ENCODE measurements at places on chromosomes 2 and 18. TPM values are rescaled to one million over a fixed set of nuclear protein-coding genes. Genes with fewer than 3 reads are reported as not detected.

- H3K27me3 ChIP-seq: no peaks in the 10 kb centered on the region
- H3K4me1 ChIP-seq: peaks cover 67% of the 10 kb centered on the region
- no peak overlapping the region for H3K4me3 ChIP-seq
- no peaks in the 10 kb centered on the region for H3K36me3 ChIP-seq
These were observed 73.9 kb downstream of the ARL4C start for GRCh38 chr2:234422981-234423431.

GRCh38 chr2:209974576-209974975 lies 27.9 kb upstream of the RPE start:
- H3K36me3 ChIP-seq: no peaks in the 10 kb centered on the region
- no peak for DNase-seq
- H3K27ac ChIP-seq: no peak overlapping the region
- no peaks in the 10 kb centered on the region for H3K4me1 ChIP-seq
- no peaks in the 10 kb centered on the region for H3K27me3 ChIP-seq
- no peak overlapping the region for H3K4me3 ChIP-seq

DNA sequence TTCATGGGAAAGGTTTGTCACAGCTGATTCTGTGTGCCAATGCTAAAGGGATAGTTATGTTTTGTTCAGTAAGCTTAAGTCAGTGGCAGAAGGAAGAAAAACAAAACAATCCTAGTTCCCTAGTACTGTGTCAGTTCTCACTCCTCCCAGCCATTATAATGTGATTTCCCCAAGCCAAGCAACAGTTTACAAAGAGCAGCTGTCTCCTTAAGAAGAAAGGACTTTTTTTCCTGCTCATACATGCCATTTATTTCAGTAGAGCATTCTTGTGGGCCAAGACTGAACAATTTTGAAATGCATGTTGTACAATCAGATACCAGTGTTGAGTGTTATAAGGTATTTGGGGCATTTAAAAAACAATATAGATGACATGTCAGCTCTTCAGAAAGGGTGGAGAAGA lies 52.1 kb downstream of the NEMP2 start:
- no peak overlapping the region for H3K4me3 ChIP-seq
- H3K4me1 ChIP-seq: peaks cover 9% of the 10 kb centered on the region
- DNase-seq: no peak
- no peak overlapping the region for H3K27ac ChIP-seq
- no peaks in the 10 kb centered on the region for H3K27me3 ChIP-seq

Gene NT5DC4
- not detected for total RNA-seq

Gene HOXD12
- not detected for total RNA-seq

- no peaks in the 10 kb centered on the region for H3K27me3 ChIP-seq
- no peak for DNase-seq
- no peaks in the 10 kb centered on the region for H3K36me3 ChIP-seq
- H3K27ac ChIP-seq: no peak overlapping the region
- H3K4me3 ChIP-seq: no peak overlapping the region
These were observed 47.7 kb upstream of the TMEM247 start for GRCh38 chr2:46431481-46432235.

Gene TUBA3E
- total RNA-seq: not detected

GRCh38 chr18:47826157-47827074 lies 104.0 kb downstream of the SMAD2 start:
- DNase-seq: no peak
- H3K27me3 ChIP-seq: no peaks in the 10 kb centered on the region
- no peaks in the 10 kb centered on the region for H3K36me3 ChIP-seq
- H3K27ac ChIP-seq: no peak overlapping the region

Gene RNASEH1
- 12.1 TPM for total RNA-seq

DNA sequence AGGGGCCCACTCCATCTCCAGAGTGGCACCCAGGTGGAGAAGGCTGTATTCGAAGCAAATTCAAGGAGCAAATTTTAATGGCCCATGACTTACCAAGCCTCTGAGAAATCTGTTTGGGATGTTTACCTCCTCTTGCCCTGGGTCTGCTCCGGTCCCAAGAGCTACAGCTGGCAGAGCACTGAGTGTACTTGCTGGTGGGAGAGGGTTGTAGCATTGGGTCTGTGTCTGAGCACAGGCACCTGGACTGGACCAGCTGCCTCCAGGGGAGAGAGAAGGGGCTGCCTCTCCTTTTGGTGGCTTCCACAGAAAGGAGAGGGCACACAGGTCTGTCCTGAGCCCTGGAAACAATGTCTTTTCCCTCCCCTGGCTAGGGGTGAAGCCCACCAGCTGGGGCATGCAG lies 9.8 kb downstream of the EN1 start:
- H3K27ac ChIP-seq: no peak overlapping the region
- no peak for DNase-seq
- H3K4me1 ChIP-seq: peaks cover 36% of the 10 kb centered on the region
- H3K27me3 ChIP-seq: peaks cover 100% of the 10 kb centered on the region

GRCh38 chr2:20702563-20702962 lies 35.6 kb downstream of the GDF7 start:
- H3K36me3 ChIP-seq: no peaks in the 10 kb centered on the region
- no peaks in the 10 kb centered on the region for H3K4me1 ChIP-seq
- H3K4me3 ChIP-seq: no peak overlapping the region
- no peak overlapping the region for H3K27ac ChIP-seq
- no peaks in the 10 kb centered on the region for H3K27me3 ChIP-seq
- DNase-seq: no peak

- H3K4me3 ChIP-seq: no peak overlapping the region
- H3K27me3 ChIP-seq: no peaks in the 10 kb centered on the region
- H3K36me3 ChIP-seq: no peaks in the 10 kb centered on the region
- no peak overlapping the region for H3K27ac ChIP-seq
- no peak for DNase-seq
These were observed 324.0 kb downstream of the RNF144A start for GRCh38 chr2:7241041-7241745.

DNA sequence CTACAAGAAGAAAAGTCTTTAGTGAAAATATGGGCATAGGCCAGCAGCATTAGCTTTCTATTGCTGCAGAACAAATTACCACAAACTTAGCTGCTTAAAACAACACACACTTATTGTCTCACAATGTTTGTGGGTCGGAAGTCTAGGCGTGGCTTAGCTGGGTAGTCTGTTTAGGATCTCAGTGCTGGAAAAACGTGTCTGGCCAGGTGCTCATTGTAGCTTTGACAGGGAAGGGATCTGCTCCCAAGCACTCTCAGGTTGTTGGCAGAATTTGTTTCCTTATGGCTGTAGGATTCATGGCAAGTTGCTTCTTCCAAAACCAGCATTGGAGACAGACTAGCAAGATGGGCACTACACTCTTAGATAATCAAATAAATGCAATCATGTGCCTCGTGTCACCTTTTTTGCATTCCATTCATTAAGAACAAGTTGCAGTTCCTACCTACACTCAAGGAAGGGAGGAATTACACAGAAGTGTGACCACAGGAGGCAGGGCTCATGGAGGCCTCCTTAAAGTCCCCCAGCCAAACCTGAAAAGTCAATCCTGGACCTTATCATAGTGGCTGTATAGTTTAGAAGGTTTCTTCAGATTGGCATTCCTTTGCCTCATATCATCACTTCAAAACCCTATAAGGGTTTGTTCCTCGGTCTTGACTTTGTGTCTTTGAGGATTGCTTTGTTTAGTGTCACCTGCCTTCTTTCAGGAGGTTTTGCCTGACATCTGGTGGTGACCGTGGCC lies 17.3 kb downstream of the MRPL30 start:
- H3K36me3 ChIP-seq: peaks cover 5% of the 10 kb centered on the region
- no peaks in the 10 kb centered on the region for H3K4me1 ChIP-seq
- no peaks in the 10 kb centered on the region for H3K27me3 ChIP-seq
- no peak overlapping the region for H3K4me3 ChIP-seq
- DNase-seq: no peak

DNA sequence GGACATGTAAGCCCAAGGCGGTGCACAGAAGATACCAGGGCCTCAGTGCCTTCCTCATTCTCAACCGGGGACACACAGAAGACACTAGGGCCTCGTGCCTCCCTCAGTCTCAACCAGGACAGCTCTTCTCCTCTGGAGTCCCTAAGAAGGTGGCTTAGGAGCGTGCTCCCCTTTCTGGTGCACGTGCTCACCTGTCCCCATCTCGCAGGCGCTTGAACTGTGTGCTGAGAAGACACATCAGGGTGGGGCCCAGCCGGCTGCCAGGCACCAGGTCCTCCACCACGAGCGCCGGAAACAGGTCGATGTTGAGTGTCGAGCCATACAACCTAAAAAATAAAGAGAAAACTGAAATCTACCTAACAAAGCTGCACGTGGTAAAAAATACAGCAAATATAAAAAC lies 99.9 kb downstream of the PXDN start:
- H3K36me3 ChIP-seq: peaks cover 25% of the 10 kb centered on the region
- DNase-seq: no peak
- no peak overlapping the region for H3K27ac ChIP-seq

DNA sequence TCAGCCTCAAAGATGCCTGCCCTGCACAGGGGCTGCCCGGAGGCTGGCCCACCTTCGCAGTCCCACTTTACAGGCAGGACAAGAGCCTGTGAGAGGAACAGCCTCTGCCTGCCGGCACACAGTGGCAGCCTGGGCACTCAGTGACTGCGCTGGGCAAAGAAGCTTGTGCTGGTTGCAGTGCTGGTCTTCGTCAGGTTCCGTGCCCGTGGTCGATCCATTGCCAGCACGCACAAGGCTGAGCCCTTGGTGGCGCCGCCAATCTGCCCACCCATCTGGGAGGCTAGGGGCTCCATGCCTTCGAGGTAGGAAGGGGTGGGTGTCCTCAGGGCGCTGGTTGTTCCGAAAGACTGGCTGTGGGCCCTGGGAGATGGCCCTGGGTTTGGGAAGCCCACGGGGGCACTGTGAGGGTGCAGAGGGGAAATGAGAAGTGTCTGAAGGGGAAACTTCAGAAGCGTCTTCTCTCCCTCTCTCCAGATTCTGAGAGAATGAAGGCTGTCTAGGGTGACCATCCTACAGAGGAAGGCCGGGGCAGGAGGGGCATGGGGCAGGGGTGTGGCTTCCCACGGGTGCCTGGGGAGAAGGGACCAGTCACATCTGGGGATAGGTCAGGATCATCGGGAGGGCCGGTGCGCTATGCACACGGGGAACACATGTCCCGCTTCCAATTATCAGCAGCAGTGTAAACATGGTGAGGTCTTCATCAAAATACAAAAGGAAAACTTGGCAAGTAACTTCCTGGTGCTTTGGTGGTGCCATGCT lies 49.1 kb upstream of the HS6ST1 start:
- no peak overlapping the region for H3K27ac ChIP-seq
- no peak overlapping the region for H3K4me3 ChIP-seq
- DNase-seq: no peak
- H3K4me1 ChIP-seq: peaks cover 19% of the 10 kb centered on the region
- no peaks in the 10 kb centered on the region for H3K36me3 ChIP-seq

DNA sequence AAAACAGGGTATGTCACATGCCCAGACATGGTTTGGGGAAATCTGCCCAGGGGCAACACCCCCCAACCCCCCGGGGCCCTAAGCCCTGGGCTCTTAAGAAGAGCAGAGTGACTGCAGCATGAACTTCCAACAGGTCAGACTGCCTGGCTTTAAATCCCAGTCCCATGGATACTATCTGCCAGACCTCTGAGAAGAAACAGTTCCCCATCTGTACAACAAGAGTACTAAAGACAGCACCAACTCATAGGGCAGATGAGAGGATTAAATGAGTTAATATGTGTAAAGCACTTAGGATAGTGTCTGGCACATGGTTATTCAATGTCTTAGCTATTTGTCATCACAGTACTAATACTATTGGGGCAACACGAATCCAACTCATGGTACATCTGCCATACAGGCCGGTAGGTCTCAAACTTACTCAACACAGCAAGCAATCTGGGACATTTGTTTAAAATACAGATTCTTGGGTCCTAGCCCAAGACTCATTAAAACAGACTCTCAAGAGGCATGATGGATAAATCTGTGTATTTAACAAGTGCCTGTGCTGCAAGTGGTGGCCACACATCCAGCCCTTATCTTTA lies 23.4 kb downstream of the CDH2 start:
- no peak overlapping the region for H3K27ac ChIP-seq
- H3K4me1 ChIP-seq: no peaks in the 10 kb centered on the region
- no peaks in the 10 kb centered on the region for H3K36me3 ChIP-seq
- no peak for DNase-seq

GRCh38 chr18:26312199-26312598 lies 86.0 kb downstream of the TAF4B start:
- H3K36me3 ChIP-seq: no peaks in the 10 kb centered on the region
- no peaks in the 10 kb centered on the region for H3K27me3 ChIP-seq
- H3K27ac ChIP-seq: no peak overlapping the region
- H3K4me1 ChIP-seq: no peaks in the 10 kb centered on the region
- no peak for DNase-seq
- no peak overlapping the region for H3K4me3 ChIP-seq

DNA sequence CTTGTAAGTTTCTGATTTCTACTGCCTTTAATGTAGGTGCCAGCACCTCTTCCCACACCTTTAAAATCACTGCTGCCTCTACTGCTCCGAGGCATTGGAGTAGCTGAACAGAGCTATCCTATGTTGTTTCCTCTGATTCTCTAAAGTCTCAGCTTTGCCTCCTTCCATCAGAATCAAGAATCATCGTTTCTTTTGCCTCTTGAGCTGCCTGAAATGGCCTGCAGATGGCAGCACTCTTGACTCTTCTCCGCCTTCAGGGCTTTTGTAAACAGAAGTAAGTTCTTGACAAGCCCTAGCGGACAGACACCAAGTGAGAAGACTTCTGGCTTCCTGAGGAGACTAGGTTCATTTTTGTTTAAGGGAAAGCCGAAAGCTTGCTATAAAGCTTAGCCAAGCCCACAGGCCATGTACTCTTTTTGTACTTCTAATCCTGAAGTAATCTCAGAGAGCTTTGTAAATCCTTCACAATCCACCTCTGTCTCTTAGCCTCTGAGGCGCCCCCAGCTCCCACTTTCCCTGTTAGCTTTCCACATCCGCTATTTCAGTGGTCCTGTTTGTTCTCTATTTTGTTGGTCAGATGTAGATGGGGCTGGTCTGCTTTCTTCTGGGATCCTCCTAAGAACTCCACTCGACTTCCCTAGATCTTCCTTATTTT lies 48.4 kb downstream of the GTF3C3 start:
- no peak for DNase-seq
- H3K36me3 ChIP-seq: no peaks in the 10 kb centered on the region
- peaks cover 2% of the 10 kb centered on the region for H3K4me1 ChIP-seq
- no peak overlapping the region for H3K4me3 ChIP-seq

Gene SPDYA
- 0.97 TPM for total RNA-seq

Gene RAB17
- total RNA-seq: 3.4 TPM

GRCh38 chr2:75764611-75765010 lies 53.9 kb upstream of the GCFC2 start:
- H3K36me3 ChIP-seq: no peaks in the 10 kb centered on the region
- no peak for DNase-seq
- H3K27me3 ChIP-seq: no peaks in the 10 kb centered on the region
- no peak overlapping the region for H3K27ac ChIP-seq
